ENCODE measurements at places on chromosomes 2 and 18.

DNA sequence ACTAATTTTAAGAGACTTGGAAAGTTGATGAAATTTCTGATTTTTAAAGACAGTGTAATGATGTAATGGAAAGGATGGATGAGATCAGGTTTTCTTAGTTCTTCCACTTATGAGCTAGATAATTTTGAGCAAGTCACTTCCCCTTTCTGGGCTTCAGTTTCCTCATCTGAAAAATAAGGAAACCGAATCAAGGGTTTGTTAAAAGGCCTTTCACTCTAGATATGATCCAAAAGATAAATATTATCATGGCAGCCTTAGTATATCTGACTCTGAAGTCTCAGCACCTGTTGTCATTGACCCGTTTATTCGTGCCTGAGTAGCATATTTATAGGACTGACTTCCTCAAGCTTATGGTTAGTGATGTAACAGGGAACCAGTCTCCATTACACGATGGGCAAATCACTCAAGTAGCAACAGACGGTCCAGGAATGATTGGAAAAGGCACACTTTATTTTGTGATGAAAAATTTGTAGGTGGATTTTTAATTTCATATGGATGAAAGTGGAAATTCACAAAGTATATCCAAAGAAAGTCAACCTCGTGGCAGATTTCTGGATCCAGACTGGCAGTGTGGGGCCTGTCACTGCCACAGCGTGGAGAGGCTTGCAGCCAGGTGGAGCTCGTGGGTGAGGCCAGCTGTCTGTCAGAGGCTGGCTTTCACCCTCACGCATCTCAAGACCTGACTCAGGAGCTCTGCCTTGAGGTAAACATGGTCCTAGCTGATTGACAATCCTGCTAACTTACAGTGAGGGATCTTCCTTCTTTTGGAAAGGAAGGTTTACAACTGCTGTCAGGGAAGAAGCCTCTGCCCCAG is 137.9 kb upstream of the CXCR4 start:
- DNase-seq = no peak

- DNase-seq = no peak
These were observed 20.1 kb downstream of the ANXA4 start for GRCh38 chr2:69762025-69762424.

GRCh38 chr2:69625078-69625795 is 18.3 kb downstream of the AAK1 start:
- no peak for DNase-seq

- no peak for DNase-seq
These were observed 137.7 kb downstream of the CD8B2 start for GRCh38 chr2:106624787-106625380.

DNA sequence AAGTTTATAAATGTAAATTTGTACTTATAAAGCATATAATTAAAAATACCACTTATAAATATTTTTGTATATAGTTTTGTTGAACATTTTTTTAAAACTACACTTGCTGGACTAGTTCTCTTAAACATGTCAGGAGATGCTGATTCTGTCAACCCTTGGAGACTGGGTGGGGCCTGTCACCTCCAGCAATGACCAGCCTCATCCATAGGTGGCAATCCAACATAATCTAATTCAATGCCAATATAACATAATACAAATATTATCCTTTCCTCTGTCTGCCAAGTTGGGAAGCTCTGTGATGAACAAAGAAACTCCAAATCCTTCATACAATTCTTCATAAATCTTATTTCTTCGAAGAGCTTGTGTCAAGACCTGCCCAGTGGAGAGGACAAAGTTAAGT is 140.4 kb downstream of the RBMS1 start:
- DNase-seq = no peak

- DNase-seq = no peak
These were observed 165.6 kb upstream of the NCKAP5 start for GRCh38 chr2:133733901-133734255.

DNA sequence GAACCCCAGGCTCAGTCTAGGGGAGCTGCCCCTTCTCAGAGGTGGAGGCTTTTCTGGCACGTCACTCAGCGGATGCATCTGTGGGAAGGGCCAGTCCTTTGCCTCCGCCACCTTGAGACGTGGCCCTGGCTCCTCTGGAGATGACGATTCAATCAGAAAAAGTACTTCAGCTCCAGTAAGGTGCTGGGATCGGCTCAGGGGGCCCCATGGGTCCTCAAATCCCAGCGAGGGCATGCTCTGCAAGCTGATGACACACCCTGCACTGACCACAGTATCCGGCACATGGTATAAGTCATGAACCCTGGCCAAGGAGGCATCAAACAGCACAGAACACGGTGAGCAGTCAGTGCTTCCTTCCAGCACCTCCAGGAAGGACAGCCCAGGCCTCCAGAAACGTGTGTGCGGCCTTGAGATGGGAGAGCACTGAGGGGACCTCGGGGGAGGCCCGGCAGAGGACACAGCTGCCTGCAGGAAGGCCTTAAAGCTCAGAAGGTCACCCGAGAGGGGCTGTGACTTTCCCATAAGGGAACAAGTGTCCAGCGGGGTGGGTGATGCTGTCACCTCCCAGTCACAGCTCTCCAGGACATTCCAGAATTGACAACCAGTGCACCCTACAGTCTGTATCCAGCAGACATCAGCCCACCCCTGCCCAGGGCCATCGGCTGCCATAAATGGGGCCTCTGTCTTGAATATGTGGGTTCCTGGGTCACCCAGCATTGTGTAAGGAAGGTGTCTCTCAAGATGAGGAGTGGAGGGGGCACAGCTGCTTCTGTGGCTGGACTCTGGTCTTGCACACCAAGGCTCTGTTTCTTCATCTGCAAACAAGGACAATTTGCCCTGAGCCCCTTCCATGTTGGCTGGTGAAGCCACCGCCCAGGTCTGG is 205.8 kb downstream of the NDUFA10 start:
- DNase-seq = no peak

Data from NCI-H187 (cell line).